ENCODE measurements at places on chromosomes 3 and 15.

DNA sequence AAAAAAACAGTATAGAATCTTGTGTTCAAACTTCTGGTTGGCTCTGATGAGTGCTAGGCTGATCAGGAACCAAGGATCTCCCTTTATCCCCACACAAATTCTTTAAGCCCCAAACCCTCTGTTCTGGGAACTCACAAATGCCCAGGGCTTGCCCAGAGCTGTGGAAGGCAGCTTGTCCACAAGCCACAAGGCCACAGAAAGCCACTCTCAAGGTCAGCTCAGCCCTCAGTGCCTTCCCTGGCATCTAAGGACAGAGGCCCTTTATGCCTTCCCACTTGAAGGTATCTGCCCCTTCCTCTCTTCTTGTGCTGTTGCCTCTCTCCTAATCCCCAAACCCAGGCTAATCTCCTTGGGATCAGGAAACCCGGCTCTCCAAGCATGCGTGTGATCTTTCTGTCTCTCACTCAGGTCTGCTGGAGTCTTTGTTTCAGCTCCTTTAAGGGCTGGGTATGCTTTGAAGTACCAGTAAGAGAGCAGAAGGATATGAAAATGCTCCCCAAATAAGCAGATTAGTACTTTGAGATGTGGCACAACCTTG lies 145.0 kb upstream of the TRIM42 start:
- no peak overlapping the region for H3K4me3 ChIP-seq
- DNase-seq, result no peak
- H3K36me3 ChIP-seq, result no peaks in the 10 kb centered on the region
- no peaks in the 10 kb centered on the region for H3K27me3 ChIP-seq
- H3K27ac ChIP-seq, result no peak overlapping the region

DNA sequence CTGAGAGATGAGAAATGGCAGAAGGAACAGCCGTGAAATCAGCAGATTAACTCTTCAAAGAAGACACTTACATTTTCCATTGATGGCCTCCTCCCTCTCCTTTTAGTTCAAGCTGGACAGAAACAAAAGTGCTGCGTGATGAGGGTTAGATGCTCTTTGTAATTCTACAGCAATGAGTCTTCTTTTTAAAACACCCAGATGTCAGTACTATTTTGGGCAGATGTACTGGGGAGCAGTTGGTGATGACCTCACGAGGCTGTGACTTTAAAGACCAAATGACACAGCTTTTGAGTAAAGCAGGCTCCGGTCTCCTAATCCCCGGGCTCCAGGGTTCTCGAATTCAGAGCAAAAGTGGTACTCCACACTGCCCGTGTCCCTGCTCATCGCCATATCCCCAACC lies 198.2 kb downstream of the SLCO3A1 start:
- no peaks in the 10 kb centered on the region for H3K36me3 ChIP-seq
- no peak for DNase-seq
- no peak overlapping the region for H3K27ac ChIP-seq
- H3K27me3 ChIP-seq, result no peaks in the 10 kb centered on the region
- peaks cover 35% of the 10 kb centered on the region for H3K4me1 ChIP-seq
- no peak overlapping the region for H3K4me3 ChIP-seq

DNA sequence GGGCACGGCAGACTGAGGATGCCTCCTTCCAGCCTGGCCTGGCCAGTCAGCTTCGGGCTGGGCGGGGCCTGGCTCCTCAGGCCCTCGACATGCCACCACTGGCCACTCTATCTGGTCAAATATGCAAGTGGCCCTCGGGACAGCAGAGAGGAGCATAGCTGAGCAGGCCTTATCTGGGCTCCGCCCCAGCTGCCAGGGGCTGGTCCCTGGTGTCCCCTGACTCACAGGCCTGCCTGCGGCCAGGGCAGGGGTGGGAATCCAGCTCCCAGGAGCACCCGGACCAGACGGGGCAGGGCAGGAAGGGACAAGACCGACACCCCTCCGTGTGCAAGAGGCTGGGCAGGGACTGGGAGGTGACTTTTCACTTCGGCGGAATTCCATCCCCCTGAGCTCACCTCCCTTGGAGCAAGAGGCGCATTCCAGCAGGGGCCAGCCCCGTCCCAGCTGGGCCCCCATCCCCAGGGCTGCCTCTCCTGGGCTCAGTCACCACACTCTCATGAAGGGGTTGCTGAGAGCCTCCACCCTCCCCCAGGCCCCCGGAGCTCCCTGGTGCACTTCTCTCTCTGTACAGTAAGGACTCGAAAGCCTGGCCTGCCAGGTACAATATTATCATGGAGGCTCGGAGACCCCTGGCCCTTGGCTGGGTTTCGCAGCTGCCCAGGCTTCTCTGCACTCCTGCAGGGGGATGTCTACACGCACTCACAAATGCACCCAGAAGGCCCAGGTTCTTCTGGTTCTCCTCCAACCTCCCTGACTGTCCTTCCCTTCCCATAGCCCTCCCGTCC lies 29.5 kb downstream of the WNT7A start:
- no peak overlapping the region for H3K27ac ChIP-seq
- no peak overlapping the region for H3K4me3 ChIP-seq
- H3K36me3 ChIP-seq, result no peaks in the 10 kb centered on the region
- H3K4me1 ChIP-seq, result peaks cover 23% of the 10 kb centered on the region
- H3K27me3 ChIP-seq, result no peaks in the 10 kb centered on the region

- no peak overlapping the region for H3K4me3 ChIP-seq
- no peaks in the 10 kb centered on the region for H3K27me3 ChIP-seq
- H3K4me1 ChIP-seq, result peaks cover 47% of the 10 kb centered on the region
- no peak overlapping the region for H3K27ac ChIP-seq
These were observed 136.3 kb downstream of the FOXP1 start for GRCh38 chr3:71447197-71447596.

All from vagina (tissue), 2 donors.